Liver (tissue), 10 donors: ENCODE measurements at places on chromosomes 12 and 14.

DNA sequence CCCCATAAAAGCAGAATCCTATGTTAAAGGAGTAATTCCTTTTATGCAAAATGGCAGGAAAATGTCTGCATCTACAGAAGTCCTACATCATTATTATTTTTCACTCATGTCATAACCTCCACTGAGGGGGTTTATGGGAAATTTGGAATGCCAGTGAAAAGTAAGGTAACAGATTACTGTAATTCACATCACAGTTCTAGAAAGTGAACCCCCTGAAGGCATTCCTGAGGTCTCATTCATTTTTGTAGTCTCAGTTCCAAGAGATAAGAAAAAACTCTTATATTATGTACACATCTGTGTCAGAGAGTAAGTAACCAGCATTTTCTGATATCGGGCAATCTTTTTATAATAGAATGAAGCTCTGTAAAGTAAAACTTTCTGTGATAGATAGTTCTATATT lies 28.8 kb upstream of the BCAT1 start:
- no peak for DNase-seq

DNA sequence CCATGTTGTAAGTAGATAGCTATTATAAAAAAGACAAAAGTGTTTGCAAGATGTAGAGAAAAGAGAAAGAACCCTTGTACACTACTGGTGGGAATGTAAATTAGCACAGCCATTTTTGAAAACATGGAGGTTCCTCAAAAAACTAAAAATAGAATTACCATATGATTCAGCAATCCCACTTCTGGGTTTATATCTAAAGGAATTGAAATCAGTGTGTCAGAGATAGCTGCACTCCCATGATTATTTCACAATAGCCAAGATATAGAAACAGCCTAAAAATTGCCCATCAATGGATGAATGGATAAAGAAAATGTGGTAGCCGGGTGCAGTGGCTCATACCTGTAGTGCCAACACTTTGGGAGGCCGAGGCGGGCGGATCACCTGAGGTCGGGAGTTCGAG lies 9.2 kb downstream of the PSMC6 start:
- no peak for DNase-seq

GRCh38 chr12:71730936-71731335 lies 23.7 kb upstream of the RAB21 start:
- DNase-seq = no peak

GRCh38 chr14:70080076-70080475 lies 108.7 kb downstream of the SLC8A3 start:
- no peak for DNase-seq

DNA sequence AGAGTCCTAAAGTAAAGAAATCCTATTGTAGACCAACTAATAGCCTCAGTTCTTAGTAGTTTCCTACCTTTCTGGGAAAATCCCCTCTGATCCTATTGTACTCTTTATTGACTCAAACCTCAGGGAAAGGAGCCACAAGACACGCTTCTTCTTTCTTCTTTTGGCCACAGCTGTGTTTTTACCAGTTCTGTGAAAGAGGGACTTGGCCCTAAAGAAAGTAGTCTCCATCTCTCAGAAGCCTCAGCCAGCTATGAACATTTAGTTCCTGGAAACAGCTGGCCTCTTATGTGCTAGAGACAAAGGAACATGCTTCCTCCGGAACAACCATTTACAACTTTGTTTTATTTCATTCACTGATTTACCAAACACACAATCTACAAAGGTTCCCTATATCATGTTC lies 66.1 kb upstream of the ARID2 start:
- no peak for DNase-seq

DNA sequence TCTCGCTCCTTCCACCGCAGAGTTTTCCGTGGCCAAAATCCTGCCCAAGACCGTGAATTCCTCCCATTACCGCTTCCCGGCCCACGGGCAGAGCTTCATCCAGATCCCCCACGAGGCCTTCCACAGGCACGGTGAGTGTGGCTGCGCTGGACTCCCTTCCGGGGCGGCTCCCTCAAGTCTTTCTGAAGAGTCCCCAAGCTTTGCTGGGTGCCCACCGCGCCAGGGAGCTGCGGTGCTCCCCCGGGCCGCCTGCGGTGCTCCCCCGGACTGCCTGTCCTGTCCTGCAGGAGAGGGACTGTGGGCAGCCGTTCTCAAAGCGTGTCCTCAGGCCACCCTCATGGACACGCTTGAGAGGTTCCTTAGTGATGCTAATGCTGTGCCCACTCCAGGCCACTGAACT lies 50.5 kb downstream of the ADGRD1 start:
- no peak for DNase-seq

DNA sequence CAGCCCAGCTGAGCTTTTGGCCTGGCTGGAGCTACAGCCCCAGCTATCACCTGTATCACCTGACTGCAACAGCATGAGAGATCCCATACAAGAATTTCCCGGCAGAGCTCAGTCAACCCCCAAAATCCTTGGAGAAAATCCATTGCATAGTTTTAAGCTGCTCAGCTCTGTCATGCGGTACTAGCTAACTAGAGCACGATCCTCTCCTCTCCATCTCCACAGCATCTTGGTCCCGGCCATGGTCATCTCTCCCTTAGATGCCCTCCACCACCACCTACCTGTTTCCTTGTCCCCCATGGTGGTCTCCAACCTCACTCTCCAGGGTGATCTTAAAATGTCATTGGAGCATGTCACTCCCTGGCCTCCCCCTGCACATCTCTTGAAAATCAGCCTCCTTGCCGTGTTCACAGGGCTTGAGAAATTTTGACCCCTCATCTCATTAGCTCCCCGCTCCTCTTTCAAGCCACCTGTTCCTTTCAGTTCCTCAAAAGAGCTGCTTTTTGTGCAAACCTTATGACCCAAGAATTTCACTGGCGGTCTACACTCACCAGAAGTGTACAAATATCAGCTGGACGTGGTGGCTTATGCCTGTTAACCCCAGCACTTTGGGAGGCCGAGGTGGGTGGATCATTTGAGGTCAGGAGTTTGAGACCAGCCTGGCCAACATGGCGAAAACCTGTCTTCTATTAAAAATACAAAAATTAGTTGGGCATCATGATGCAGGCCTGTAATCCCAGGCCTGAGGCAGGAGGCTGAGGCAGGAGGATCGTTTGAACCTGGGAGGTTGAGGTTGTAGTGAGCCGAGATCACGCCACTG lies 8.1 kb upstream of the CLMN start:
- no peak for DNase-seq

DNA sequence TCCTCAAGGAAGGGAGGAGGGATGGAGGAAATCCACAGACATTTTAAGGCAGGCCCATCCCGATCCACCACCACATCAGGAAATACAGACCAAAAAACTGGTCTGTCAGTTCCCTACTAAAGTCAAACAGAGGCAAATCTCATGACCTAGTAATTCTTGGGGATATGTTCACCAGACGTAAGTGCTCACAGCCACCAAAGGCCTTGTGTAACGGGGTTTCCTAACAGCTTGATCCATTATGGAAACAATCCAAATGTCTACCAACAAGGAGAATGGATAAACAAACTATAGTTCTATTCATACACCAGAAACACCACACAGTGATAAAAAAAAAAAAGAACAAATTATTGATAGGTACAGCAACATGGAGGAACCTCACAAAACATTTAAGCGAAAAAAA lies 72.9 kb downstream of the PRKAB1 start:
- DNase-seq = no peak

GRCh38 chr14:63438065-63438757 lies 105.0 kb downstream of the PPP2R5E start:
- DNase-seq = no peak

DNA sequence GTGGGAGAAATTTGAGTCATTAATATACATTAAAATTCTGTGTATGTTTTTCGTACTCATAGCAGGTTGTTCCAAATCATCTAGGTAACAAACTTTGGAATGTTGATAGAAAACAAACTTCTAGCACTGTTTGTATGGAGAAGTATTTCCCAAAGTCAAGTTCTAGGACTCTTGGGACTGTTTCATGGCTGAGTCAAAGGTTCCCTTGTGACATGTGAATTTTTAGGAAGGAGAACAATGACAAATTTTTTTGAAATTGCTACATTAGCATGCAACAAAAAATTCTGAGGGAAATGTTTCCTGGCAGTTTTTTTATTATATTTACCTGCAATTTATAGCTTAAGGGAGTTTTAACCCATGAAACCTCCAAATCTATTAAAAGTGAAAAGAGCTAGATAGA lies 73.8 kb downstream of the RASSF8 start:
- DNase-seq = no peak

DNA sequence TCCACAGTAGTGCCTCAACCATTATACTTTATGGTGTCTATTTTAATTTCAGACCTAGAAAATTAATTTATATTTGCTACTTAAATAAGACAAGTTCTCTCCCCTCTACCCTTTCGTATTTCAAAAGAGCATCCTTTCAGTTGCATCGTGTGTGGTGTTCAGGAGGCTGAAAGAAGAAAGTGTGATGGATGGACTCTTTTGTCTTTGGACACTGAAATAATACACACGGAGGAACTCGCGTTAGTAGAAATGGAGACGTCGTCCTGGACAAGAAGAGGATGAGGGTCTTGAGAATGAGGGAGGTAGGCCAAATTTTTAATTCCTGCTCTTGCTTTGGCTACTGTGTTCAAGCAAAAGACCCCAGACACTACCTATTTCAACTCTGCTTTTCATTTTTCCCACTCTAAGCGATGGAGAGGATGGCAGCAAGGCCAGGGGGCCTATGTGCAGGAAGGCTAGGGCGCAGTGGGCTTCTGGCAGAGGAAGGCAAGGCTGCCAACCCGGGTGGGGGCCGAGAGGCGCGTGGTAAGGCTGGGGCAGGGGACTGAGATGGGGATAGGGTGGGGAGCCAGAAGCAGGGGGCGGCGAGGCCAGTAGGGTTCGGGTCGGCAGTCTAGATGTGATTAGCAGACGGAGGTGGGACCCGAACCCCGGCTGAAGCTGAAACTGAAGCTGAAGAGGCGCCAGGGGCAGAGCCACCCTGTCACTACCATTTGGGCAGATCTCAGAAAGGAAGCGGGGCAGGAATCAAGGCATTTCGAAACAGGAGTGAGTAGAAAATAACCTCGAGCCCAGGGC lies 722 bp downstream of the TMED8 start:
- no peak for DNase-seq

- no peak for DNase-seq
These were observed 47.1 kb downstream of the SPATS2 start for GRCh38 chr12:49414364-49414763.

DNA sequence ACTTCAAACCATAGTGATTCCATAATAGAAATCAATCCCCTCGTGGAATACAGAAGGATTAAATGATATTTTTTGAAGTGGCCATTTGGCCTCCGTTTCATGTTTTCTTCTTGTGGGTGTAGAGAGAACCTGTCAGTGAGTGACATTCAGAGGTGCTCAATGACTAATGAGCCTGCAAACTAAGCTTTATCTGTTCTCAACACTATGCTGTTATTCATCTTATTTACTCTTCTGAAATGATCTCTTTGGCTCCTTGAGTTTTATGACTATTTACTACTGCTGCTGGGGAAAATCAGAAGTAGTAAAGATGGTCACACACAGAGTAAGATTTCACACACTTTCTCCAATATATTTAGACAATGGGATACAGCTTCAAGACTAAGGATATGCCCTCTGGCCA lies 30.4 kb downstream of the ATP2B1 start:
- DNase-seq = no peak

DNA sequence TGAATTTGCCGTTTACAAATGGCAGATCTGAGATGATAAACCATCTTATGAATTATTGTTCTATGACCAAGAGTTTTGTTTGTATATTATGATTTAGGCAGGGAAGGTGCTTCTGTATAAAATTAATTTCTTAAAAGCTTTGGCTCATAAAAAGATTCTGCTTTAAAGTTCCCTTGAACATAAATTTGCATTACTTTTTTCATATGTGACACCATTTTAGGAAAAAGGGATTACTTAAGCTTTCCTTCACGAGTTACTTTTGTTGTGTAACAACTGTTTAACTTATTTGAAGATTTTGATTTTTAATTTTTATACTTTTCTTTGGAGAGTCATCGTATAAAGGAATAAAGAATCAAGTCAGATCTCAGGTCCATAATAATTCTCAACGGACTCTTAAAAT lies 3.3 kb downstream of the ETNK1 start:
- no peak for DNase-seq

DNA sequence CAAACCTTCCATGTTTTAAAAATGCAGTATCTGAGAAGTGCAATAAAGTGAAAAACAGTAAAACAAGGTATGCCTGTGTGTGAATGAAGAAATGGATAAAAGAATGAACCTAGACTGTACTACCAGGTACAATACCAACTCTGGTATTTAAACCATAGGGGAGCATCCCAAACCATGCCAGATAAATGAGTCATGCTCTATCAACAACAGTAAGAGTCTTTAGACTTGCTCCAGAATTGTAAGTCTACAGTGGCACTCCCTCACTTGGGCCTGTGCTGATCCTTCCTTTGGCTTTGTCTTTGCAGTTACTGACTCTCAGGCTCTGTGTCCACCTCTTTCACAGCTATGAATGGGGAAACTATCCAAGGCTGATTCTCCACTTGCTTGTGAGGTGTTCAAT lies 38.1 kb downstream of the BBS10 start:
- DNase-seq = no peak

DNA sequence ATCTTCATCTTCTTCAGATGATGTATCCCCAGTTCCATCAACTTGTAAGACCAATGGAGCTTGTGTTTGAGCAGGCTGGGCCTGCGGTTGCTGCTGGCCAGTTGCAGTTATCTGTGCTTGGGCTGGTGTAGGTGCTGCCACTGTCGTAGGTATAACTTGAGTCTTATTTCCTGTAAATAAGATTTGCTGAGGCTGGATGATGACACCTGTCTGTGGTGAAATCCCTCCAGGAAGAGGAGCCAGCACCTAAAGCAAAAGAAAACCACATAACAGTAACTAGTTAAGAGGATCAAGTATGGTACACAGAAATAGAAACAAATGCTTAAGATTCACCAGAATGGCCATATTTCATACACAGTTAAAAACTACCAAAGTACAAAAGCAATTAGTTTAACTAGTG lies 28.2 kb downstream of the GTF2A1 start:
- DNase-seq = no peak

- DNase-seq = no peak
These were observed 30.4 kb downstream of the DLGAP5 start for GRCh38 chr14:55160989-55161388.

- DNase-seq = no peak
These were observed 38.8 kb downstream of the MAP3K9 start for GRCh38 chr14:70770490-70770889.
